Skeletal muscle cell (primary cell): ENCODE measurements at places on chromosomes 1 and 21.

DNA sequence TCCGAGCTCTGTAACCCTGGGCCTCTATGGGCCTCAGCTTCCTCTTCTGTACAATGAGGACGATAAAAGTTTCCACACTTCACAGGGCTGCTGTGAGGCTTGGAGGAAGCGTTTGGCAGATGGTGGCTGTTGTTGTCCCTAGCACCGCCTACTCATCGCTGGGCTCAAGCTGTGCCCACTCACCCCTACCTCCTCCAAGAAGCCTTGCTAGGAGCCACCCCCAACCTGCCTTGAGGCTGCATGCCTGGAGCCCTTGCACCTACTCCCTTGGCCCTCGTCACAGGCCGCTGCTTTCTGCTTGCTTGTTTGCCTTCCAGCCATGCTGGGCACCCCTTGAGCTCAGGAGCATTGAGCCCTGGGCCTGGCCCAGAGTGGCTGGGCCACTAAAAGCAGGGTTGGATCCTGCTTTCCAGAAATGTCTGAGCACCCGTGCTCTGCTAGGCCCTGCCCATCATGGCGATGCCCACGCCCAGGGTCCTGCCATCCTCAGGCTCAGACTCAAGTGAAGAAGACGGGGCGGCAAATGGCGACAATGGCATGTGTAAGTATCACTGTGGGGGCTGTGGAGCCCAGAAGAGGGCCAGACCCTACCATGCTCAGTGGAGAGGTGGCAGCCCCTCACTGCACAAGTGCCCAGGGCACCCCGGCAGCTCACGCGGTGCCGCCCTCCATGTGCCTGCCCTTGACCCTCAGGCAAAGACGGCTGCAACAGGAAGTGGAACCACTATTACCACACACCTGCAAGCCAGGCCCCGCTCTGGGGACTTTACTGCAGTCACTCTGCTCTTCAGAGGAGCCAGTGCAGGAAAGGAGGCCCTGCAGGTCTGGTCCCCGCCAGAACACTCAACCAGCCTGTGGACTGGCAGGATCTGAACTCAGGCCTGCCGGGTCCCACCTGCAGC lies 9.5 kb downstream of the SH3BGRL3 start:
- DNase-seq, result no peak

- no peak for DNase-seq
Measured at GRCh38 chr1:19654386-19654785, 10.3 kb downstream of the NBL1 start.

GRCh38 chr1:183804916-183805841 lies at the start of gene RGL1:
RGL1 (plus strand) TSS chr1:183805120; CDS start chr1:183805298, 178 bp downstream.
- peak; percentile 33 for DNase-seq

DNA sequence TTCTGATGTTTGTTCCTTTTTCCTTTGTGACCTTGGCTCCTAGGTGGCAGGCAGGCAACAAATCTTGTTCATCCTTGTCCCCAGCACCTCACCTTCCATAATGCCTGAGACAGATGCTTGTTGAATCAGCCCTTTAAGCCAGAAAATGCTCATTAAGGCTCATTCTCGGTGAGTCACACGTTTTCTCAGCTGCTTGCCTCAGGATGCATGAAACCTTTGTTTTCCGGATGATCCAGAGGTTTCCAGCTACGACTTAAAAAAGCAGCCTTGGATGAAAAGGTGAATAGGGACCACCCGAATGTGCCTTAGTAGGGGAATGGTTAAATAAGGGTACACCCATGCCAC lies 4.6 kb upstream of the ATP13A2 start:
- no peak for DNase-seq

GRCh38 chr1:177872308-177872900 lies 97.5 kb downstream of the SEC16B start:
- no peak for DNase-seq

- no peak for DNase-seq
Measured at GRCh38 chr1:36224537-36225282, 467 bp downstream of the THRAP3 start.

DNA sequence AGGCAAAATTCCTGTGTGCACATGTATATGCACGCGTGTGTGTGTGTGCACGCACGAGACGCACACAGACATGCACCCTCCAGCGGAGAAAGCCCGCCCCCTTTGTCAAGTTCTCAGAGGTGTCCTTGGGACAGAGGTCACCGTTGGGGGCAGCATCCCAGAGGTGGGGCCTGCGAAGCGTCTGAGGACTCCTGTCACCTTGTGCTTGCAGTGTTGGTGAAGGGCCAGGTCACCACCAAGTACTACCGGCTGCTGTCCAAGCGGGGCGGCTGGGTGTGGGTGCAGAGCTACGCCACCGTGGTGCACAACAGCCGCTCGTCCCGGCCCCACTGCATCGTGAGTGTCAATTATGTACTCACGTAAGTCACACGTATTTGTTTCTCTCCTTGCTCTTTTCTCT lies 42.6 kb downstream of the SIM2 start:
- no peak for DNase-seq

- DNase-seq, result no peak
Measured at GRCh38 chr1:173241528-173242347, 34.6 kb upstream of the TNFSF4 start.

DNA sequence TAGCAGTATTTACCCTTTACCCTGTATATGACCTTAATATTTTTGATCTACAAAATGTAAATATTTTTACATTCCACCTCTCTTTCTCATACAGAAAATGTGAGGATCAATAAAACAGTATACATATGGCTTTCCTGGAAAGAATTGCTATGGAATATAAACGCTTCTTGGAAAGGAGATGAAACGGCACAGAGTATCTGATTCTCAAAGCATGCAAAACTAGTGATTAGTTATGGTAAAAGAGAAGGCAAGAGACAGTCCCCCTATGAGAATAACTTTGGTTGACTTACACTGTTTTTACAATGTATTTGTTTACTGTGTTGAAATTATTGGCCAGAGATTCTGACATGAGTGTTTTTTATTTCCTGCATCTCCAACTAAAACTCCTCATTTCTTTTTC lies 204.6 kb upstream of the C21orf91 start:
- DNase-seq, result no peak
